ENCODE measurements at places on chromosomes 1 and 21. TPM values are rescaled to one million over a fixed set of nuclear protein-coding genes. Genes with fewer than 3 reads are reported as not detected.

DNA sequence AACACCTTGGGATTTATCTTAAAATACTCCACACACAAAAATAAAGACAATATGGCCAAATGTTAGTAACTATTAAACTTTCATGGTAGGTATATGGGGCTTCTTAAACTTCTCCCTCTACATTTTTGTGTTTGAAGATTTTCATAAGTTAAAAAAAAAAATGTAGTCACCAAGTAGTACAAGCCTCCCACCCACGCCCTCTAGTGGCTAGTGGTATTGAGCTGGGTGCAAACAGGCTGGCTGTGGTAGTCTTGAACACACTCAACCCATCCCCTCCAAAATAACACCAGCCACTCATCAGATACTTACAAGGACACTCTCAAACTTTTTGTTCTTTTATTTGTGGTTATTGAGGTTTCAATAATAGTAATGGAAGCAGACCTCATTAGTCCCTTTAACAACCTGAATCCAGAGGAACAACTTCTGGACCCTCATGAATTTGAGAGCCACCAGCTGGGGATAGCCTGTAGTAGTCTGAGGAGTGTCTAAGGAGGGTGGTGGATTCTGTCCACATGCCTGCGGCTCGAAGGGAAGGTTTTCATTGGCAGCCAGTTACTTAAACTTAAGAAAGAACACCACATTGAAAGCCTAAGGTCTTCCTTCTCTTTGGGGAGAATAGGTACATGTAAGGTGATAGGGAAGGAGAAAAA lies 15.6 kb downstream of the RD3 start:
- H3K27me3 ChIP-seq = peaks cover 36% of the 10 kb centered on the region
- no peaks in the 10 kb centered on the region for H3K36me3 ChIP-seq
- no peak overlapping the region for H3K27ac ChIP-seq
- DNase-seq = peak; percentile 57
- peaks cover 15% of the 10 kb centered on the region for H3K4me1 ChIP-seq
- no peak overlapping the region for H3K4me3 ChIP-seq

DNA sequence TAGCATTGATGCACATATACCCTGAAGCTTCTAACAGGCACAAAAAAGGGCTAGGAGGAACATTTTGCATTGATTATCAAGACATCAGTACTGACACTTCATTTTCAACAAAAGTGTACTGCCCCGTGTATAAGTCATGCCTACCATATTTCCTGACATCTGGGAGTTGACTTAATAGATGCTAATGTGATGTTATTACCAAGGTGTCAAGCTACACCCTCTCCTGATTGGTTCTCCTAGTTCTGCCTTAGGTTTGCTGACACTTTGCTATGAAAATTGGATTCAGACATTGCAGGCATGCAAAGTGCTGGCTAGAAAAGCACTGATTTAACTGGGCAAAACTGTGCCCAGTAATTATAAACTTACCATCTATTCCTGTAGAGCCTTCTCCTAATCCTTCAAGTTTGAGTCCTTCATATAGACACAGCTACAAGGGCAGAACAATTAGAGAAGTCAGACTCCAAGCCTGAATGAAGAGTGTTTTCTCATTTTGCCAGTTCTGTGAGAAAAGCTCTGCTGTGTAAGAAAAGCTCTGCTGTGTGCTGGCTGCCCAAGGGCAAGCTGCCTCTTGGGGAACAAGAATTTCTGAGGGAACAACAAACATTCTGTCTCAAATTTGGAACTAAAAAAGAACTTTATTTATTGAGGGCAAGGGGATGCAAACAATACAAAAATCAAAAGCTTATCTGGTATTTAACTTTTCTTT lies 11.2 kb downstream of the S100A10 start:
- no peak overlapping the region for H3K27ac ChIP-seq
- H3K36me3 ChIP-seq = peaks cover 75% of the 10 kb centered on the region
- peaks cover 10% of the 10 kb centered on the region for H3K27me3 ChIP-seq
- no peak for DNase-seq

- H3K27ac ChIP-seq = no peak overlapping the region
- H3K36me3 ChIP-seq = no peaks in the 10 kb centered on the region
- H3K4me1 ChIP-seq = peaks cover 8% of the 10 kb centered on the region
- no peak overlapping the region for H3K4me3 ChIP-seq
- no peak for DNase-seq
These were observed 130.4 kb upstream of the ETS2 start for GRCh38 chr21:38675182-38675824.

A3GALT2 gene
- total RNA-seq = not detected

DNA sequence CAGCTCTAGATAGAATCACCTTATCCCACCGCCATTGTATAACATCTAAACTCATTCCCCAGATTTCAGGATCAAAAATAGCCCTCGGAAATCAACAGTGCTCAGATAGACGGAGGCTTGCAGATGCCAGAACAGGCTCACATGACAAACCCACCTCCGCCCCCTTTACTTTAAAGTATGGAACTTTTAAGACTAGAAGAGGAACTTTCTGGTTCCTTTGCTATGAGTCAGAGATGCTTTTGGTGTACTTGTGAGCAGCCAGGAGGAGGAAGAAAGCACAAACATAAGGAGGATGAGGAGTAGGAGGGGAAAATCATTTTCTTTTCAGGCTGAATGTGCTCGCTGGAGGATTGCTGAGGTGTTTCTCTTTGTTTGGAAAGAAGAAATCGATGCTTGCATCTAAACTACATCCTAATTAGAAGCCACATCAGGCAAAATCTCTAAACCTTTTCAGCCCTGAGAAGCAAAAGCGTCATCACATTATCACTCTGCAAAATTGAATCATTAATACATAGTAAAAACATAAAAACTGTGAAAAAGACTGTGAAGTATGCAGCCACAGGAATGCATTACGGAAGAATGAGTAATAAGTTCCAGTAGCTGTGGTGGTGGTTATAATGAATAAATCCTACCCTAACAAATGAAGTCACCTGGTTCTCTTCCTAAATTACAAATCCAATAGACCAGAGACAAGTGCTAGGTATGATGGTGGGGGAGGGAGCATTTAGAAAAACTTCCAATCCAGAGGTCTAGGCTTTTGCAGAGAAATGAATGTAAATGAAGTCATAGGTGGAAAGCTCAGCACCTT lies 251.3 kb downstream of the KCNH1 start:
- no peak overlapping the region for H3K4me3 ChIP-seq
- no peaks in the 10 kb centered on the region for H3K36me3 ChIP-seq
- peaks cover 8% of the 10 kb centered on the region for H3K27me3 ChIP-seq
- peaks cover 9% of the 10 kb centered on the region for H3K4me1 ChIP-seq

- peaks cover 2% of the 10 kb centered on the region for H3K4me1 ChIP-seq
- H3K27ac ChIP-seq = no peak overlapping the region
- H3K27me3 ChIP-seq = no peaks in the 10 kb centered on the region
- no peak overlapping the region for H3K4me3 ChIP-seq
- peaks cover 21% of the 10 kb centered on the region for H3K36me3 ChIP-seq
- DNase-seq = no peak
These were observed 21.6 kb downstream of the MECR start for GRCh38 chr1:29209173-29209572.

GRCh38 chr1:93237021-93237420 lies 56.5 kb downstream of the CCDC18 start:
- peaks cover 86% of the 10 kb centered on the region for H3K36me3 ChIP-seq
- H3K4me1 ChIP-seq = no peaks in the 10 kb centered on the region
- H3K27me3 ChIP-seq = no peaks in the 10 kb centered on the region
- H3K27ac ChIP-seq = no peak overlapping the region
- H3K4me3 ChIP-seq = no peak overlapping the region
- no peak for DNase-seq

GRCh38 chr1:173867141-173867752 lies 542 bp downstream of the GAS5 start:
- peak overlapping the region; percentile 96 for H3K27ac ChIP-seq
- no peak for DNase-seq
- H3K4me3 ChIP-seq = peak overlapping the region; percentile 98
- no peaks in the 10 kb centered on the region for H3K27me3 ChIP-seq

APOBEC4 gene
- not detected for total RNA-seq

DNA sequence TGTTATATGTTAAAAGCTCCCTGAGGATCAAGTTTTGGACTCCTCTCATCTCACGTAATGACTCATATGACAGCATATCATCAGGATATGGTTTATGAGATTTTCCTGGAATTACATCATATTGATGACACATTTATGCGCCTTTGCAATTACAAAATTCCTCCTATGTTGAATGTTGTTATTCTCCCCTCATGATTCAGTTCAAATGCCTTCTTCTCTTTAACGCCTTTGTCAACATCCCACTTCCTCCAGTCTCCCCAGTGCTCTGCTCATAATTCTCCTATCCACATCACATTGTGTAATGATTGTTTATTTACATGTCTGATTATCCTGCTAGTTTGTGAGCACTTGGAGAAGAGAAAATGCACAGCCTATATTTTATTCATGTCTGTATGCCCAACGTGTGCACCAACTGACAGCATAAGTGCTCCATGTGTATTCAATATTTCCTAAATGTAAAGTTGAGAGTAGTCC lies 80.9 kb upstream of the BACH1 start:
- peaks cover 3% of the 10 kb centered on the region for H3K27me3 ChIP-seq
- H3K4me1 ChIP-seq = no peaks in the 10 kb centered on the region
- H3K27ac ChIP-seq = no peak overlapping the region
- no peak for DNase-seq
- no peak overlapping the region for H3K4me3 ChIP-seq

GCSAML gene
- 0.43 TPM for total RNA-seq

KLHL17 gene
- total RNA-seq = 41.6 TPM

DNA sequence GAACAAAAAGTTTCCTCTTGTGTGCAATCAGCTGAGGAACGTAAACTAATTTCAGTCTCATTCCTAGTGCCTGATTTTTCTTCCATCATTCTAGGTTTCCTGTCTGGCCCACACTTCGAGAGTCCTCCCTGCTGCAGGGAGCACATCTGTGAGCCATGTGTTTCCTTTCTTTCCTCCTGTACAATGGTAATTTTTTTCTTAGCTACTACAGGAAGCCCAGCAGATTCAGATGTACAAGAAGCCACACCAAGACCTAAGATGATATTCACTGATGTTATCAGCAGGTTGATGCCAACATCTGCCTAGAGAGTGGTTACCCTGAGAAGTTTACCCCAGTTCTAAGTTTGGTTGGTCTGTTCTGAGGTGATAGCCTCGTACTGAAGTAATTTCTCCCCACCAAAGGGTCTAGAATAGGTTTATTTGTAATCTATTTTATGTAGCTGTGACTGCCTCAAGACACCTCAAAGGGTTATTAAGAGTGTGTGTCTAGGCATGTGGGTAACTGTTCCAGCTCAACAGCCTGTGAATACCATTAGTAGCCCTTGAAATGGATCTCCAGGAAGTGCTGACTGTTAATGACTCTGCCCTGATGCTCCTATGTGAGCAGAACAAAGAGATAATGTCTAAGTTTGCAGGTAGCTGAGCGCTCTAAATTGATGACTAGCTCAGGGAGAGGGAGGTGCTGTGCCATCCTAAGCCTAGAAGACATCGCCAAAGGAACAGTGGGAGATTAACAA lies 31.7 kb upstream of the CLDN14 start:
- no peak for DNase-seq
- no peak overlapping the region for H3K4me3 ChIP-seq
- peaks cover 3% of the 10 kb centered on the region for H3K4me1 ChIP-seq
- peaks cover 8% of the 10 kb centered on the region for H3K27me3 ChIP-seq
- no peaks in the 10 kb centered on the region for H3K36me3 ChIP-seq
- H3K27ac ChIP-seq = no peak overlapping the region

All from activated T-helper 2 cell treated with anti-CD3 and anti-CD28 coated beads, Interferon-gamma antibody, Interleukin-2, Interleukin-4, amounts not matched to agents 10 μg/mL and 5 μg/mL and 100 μg/mL, durations not matched to agents 14 hours and 24 hours and 36 hours (primary cell).